ENCODE measurements at places on chromosomes 2 and 18. TPM values are rescaled to one million over a fixed set of nuclear protein-coding genes. Genes with fewer than 3 reads are reported as not detected.

GRCh38 chr2:10410001-10410822 lies 37.9 kb downstream of the ODC1 start:
- peaks cover 72% of the 10 kb centered on the region for H3K4me1 ChIP-seq
- DNase-seq = no peak
- peak overlapping the region; percentile 83 for H3K27ac ChIP-seq
- H3K27me3 ChIP-seq = no peaks in the 10 kb centered on the region
- no peak overlapping the region for H3K4me3 ChIP-seq

DNA sequence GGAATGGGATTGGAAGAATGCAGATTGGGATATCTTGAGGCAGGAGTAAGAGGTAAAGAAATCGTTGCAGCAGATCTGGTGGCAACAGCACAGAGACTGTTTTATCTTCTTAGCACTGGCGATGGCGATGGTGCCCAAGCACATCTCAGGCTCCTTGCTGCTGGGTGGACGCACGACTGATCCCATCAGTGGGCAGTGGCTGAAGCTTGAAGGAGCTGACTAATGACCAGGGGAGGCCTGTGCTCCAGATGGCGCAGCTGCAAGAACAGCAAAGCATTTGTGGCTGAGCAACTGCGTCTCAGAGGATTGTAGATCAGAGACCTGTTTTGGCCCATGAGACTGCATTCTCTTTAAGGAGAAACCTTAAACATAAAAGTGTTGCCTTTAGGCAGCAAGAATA lies 54.6 kb downstream of the GALR1 start:
- no peaks in the 10 kb centered on the region for H3K27me3 ChIP-seq
- H3K27ac ChIP-seq = no peak overlapping the region
- DNase-seq = no peak
- no peak overlapping the region for H3K4me3 ChIP-seq
- no peaks in the 10 kb centered on the region for H3K4me1 ChIP-seq

GRCh38 chr18:47724186-47724975 lies 206.1 kb downstream of the SMAD2 start:
- DNase-seq = no peak
- H3K27me3 ChIP-seq = no peaks in the 10 kb centered on the region
- H3K36me3 ChIP-seq = no peaks in the 10 kb centered on the region
- H3K4me3 ChIP-seq = no peak overlapping the region
- H3K27ac ChIP-seq = no peak overlapping the region

DNA sequence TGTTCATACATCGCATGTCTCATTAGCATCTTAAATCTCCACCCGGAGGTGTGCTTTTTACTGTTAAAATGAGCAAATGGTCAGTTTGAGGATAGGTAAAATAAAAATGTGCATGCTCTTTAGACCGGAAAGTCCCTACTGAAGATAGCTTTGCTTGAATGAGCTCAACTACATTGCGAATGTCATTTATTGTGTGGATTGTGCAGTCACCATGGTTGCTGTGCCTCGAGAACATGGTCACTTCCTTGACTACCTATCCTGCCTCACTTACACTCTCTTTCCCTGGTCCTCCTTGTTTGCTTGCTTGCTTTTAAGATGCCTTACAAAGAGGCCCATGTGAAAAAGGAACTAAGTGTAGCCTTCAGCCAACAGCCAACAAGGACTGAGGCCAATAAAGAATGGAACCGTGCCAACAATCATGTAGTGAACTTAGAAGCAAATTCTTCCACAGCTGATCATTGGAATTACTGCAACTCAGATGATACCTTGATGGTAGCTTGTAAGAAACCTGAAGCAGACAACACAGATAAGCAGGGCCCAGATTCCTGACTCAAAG lies 72.2 kb upstream of the BARD1 start:
- H3K27me3 ChIP-seq = no peaks in the 10 kb centered on the region
- no peak overlapping the region for H3K27ac ChIP-seq
- no peaks in the 10 kb centered on the region for H3K36me3 ChIP-seq

GRCh38 chr18:43420950-43421349 lies 143.7 kb upstream of the SYT4 start:
- H3K4me3 ChIP-seq = no peak overlapping the region
- DNase-seq = no peak
- no peak overlapping the region for H3K27ac ChIP-seq
- H3K27me3 ChIP-seq = no peaks in the 10 kb centered on the region

GRCh38 chr2:17550907-17551306 lies 10.4 kb downstream of the VSNL1 start:
- no peak overlapping the region for H3K4me3 ChIP-seq
- H3K27me3 ChIP-seq = peaks cover 2% of the 10 kb centered on the region
- H3K27ac ChIP-seq = no peak overlapping the region
- DNase-seq = no peak
- H3K4me1 ChIP-seq = no peaks in the 10 kb centered on the region
- no peaks in the 10 kb centered on the region for H3K36me3 ChIP-seq

- H3K4me3 ChIP-seq = no peak overlapping the region
- DNase-seq = no peak
- no peaks in the 10 kb centered on the region for H3K27me3 ChIP-seq
- peak overlapping the region; percentile 29 for H3K27ac ChIP-seq
Observed at GRCh38 chr2:142188562-142188961, 57.7 kb upstream of the LRP1B start.

- no peak overlapping the region for H3K27ac ChIP-seq
- no peaks in the 10 kb centered on the region for H3K4me1 ChIP-seq
- H3K27me3 ChIP-seq = no peaks in the 10 kb centered on the region
- peaks cover 43% of the 10 kb centered on the region for H3K36me3 ChIP-seq
- no peak overlapping the region for H3K4me3 ChIP-seq
Observed at GRCh38 chr18:9941103-9941502, 27.3 kb downstream of the VAPA start.

GRCh38 chr18:79173742-79174141 lies 104.5 kb downstream of the ATP9B start:
- H3K27ac ChIP-seq = no peak overlapping the region
- no peaks in the 10 kb centered on the region for H3K4me1 ChIP-seq
- no peak for DNase-seq
- H3K27me3 ChIP-seq = no peaks in the 10 kb centered on the region

DNA sequence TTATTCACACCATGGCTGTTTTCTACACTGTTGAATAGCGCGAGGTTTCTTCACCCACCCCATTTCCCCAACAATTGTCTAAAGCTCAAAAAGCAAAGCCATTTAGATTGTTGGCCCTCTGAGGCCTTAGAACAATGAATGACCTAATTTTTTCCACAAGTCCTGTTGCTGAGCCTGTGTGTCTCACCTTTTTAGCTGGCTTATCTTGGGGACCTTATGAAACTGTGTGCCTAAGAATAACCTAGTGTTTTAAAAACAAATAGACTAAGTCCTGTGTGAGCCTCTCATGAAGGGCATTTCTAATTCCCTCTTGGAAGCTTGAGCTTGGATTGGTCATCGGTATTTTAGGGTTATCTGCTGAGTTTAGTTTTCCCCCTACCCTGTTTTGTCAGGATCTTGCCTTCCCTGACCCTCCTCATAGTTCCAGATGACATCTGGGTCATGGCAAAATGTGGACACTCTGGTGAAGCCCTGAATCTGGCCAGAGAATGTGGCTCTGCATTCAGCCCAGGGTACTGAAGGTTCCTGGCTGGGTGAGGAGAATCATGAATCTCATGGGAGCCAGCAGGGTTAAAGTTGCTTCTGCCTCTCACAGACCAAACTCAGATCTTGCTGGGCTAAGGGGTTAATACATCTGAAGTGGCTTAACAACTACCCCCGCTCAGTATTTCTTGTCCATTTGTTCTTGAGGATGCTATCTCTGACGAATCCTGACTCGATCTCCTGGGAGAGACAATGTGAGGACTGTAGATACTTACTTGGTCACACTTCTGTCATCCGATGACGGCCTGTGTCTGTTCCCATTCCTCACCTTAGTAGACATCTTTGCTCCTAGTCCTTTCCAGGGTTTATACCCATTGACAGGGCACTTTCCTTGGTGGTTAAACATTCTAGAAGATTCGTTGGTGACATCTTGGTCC lies 104.2 kb upstream of the MAP4K3 start:
- H3K27me3 ChIP-seq = no peaks in the 10 kb centered on the region
- DNase-seq = no peak
- no peaks in the 10 kb centered on the region for H3K36me3 ChIP-seq
- H3K4me3 ChIP-seq = no peak overlapping the region
- H3K27ac ChIP-seq = no peak overlapping the region

DNA sequence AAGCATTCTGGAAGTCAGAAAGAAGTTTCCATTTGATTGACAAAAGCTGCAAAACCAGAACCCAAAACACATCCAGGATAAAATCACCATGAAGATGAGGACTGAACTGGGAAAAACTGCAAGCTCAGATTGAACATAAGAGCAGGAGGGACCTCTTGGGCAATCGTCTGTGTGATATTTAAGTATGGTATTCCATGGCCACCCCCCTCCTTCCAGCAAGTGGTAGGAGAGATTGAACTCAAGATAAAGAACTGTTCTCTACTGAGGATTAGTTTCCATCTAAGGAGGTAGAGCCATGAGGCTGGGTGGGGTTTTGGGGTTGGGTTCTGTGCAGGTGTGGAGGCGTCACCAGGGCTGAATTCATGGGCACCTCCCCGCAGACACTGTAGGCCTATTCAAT lies 251.1 kb downstream of the NCKAP5 start:
- no peak overlapping the region for H3K4me3 ChIP-seq
- no peaks in the 10 kb centered on the region for H3K27me3 ChIP-seq
- H3K4me1 ChIP-seq = no peaks in the 10 kb centered on the region
- DNase-seq = no peak
- no peak overlapping the region for H3K27ac ChIP-seq

DNA sequence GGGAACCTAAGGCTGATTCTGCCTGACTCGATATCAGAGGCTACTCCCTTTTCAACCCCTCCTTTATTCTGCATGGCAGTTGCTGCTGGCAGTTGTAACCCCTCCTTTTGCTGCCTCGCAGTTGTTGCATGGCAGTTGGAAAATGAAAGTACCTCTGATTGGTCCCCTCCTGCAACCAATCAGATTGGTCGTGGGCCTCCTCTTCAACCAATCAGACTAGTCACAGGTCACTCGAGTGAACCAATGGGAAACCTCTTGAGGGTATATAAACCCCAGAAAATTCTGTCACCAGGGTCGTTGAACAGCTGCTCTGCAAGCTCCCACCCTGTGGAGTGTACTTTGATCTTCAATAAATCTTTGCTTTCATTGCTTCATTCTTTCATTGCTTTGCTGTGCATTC lies 294.3 kb upstream of the SLC8A1 start:
- no peaks in the 10 kb centered on the region for H3K27me3 ChIP-seq
- no peak overlapping the region for H3K27ac ChIP-seq
- no peaks in the 10 kb centered on the region for H3K36me3 ChIP-seq
- no peaks in the 10 kb centered on the region for H3K4me1 ChIP-seq
- H3K4me3 ChIP-seq = no peak overlapping the region

- no peak overlapping the region for H3K27ac ChIP-seq
- DNase-seq = no peak
- H3K4me1 ChIP-seq = no peaks in the 10 kb centered on the region
Observed at GRCh38 chr18:28032177-28032576, 144.8 kb downstream of the CDH2 start.

- no peak for DNase-seq
- H3K4me1 ChIP-seq = no peaks in the 10 kb centered on the region
- H3K27ac ChIP-seq = no peak overlapping the region
- H3K36me3 ChIP-seq = no peaks in the 10 kb centered on the region
- H3K27me3 ChIP-seq = no peaks in the 10 kb centered on the region
Observed at GRCh38 chr18:53797998-53798495, 426.4 kb downstream of the MBD2 start.

DNA sequence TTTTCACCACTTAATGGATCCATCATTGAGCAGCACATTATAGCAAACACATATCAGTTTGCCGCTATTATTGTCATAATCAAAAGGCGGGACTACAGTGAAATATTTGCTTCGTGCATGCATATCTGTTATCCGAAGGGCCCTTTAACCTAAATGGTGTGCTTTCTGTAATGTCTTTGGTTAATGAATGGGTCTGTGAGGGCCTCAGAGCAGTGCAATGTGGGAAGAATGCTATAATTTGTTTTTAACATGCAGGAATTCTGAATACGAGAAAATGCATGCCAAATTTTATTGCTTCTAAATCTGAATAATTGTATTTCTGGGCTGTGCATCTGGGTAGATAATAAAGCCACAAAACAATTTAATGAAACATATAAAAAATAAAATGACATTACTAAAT lies 32.8 kb upstream of the CELF4 start:
- H3K36me3 ChIP-seq = no peaks in the 10 kb centered on the region
- DNase-seq = no peak
- no peaks in the 10 kb centered on the region for H3K4me1 ChIP-seq
- no peaks in the 10 kb centered on the region for H3K27me3 ChIP-seq
- no peak overlapping the region for H3K4me3 ChIP-seq
- no peak overlapping the region for H3K27ac ChIP-seq

DNA sequence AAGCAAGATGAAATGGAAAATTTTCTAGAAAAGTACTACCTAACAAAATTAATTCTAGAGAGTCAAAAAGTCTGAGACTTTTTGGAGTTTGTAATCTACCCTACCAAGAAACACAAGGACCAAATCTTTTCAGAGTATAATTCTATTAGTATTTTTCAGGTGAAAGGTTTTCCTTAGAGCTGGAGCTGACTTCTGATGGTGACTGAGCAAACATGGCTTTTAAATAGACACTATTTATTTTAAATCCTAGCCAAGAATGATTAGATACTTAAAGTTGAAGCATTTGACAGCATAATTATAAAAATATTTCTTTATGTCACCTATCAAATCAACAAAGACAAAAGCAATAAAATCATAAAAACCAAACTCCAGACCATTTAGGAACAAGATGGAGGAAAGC lies 26.6 kb downstream of the ZC3H6 start:
- no peaks in the 10 kb centered on the region for H3K36me3 ChIP-seq
- H3K27me3 ChIP-seq = no peaks in the 10 kb centered on the region
- DNase-seq = no peak
- no peak overlapping the region for H3K27ac ChIP-seq

DNA sequence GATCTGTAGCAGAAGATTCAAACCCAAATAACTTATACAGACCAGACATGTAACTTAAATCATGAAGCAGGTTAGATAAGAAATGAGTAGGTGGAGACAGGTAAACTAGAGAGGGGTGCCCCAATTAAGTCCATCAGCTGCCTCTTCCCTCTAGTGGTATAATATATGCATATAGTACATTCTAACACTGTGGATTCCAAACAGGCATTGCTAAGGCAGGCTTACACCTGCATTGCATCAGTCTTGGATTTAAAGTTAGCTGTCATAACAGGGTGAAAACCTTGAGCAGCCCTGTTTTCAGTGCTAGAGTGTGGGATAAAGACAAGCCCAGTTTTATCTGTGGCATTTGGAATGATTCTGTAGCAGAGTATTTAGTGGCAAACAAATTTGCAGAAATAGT lies 63.4 kb downstream of the NYAP2 start:
- H3K27ac ChIP-seq = no peak overlapping the region
- H3K4me3 ChIP-seq = no peak overlapping the region
- no peaks in the 10 kb centered on the region for H3K4me1 ChIP-seq
- H3K27me3 ChIP-seq = no peaks in the 10 kb centered on the region
- H3K36me3 ChIP-seq = no peaks in the 10 kb centered on the region

- peaks cover 4% of the 10 kb centered on the region for H3K36me3 ChIP-seq
- no peak overlapping the region for H3K4me3 ChIP-seq
- no peak for DNase-seq
- H3K4me1 ChIP-seq = no peaks in the 10 kb centered on the region
- no peak overlapping the region for H3K27ac ChIP-seq
Observed at GRCh38 chr2:38554973-38555595, 47.6 kb downstream of the HNRNPLL start.

- H3K4me1 ChIP-seq = peaks cover 5% of the 10 kb centered on the region
- no peaks in the 10 kb centered on the region for H3K27me3 ChIP-seq
- H3K4me3 ChIP-seq = no peak overlapping the region
- peak overlapping the region; percentile 24 for H3K27ac ChIP-seq
Observed at GRCh38 chr2:163341426-163341825, 394.4 kb downstream of the FIGN start.

Gene COLEC12
- 0.03 TPM for total RNA-seq

Gene ALPG
- 65.3 TPM for total RNA-seq

Gene ASPRV1
- total RNA-seq = 0.21 TPM

Gene STPG4
- total RNA-seq = 0.36 TPM

Gene RIF1
- total RNA-seq = 57.7 TPM

Gene EFR3B
- total RNA-seq = 8.9 TPM

Gene FAM117B
- 7.8 TPM for total RNA-seq

Gene TRPM8
- total RNA-seq = 3.9 TPM

All from Panc1 (cell line).